ENCODE measurements at places on chromosomes 7 and 10.

DNA sequence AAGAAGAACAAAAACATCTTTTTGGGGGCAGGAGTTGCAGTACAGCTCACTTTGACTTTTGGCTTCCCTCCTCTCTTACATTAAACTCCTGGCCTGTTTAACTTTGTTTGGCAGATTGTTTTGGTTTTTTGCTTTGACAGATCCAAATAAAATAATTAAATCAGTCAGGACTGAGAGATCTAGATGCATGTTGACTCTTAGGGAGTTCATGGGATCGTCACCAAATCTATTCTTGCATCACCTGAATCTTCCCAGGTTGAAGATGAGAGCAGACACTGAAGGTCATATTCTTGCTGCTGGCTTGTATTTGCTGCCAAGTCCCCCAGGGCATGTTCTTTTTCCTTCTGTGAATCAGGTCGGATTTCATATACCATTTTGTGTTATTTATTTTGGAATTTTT is 759.4 kb downstream of the CNTNAP2 start:
- no peak for DNase-seq

- DNase-seq, result no peak
Observed at GRCh38 chr7:3807824-3808223, 506.8 kb downstream of the SDK1 start.

- no peak for DNase-seq
Observed at GRCh38 chr7:129098409-129099084, 43.6 kb upstream of the TNPO3 start.

- DNase-seq, result no peak
Observed at GRCh38 chr10:80493522-80494051, 39.5 kb downstream of the TSPAN14 start.

Data from AG04450 (cell line).